ENCODE measurements at places on chromosomes 13 and 19.

GRCh38 chr19:58059003-58059670 lies at the start of gene ZNF135:
Gene ZNF135 (plus strand): TSS chr19:58059282. CDS start chr19:58060003, 721 bp downstream.
- DNase-seq: peak; percentile 46

- DNase-seq: peak; percentile 72
These were observed 27.5 kb upstream of the SHKBP1 start for GRCh38 chr19:40549007-40549708.

- no peak for DNase-seq
These were observed 22.6 kb downstream of the NOSIP start for GRCh38 chr19:49557641-49558325.

GRCh38 chr13:74090869-74091605 lies 43.2 kb downstream of the KLF12 start:
- DNase-seq: peak; percentile 35

DNA sequence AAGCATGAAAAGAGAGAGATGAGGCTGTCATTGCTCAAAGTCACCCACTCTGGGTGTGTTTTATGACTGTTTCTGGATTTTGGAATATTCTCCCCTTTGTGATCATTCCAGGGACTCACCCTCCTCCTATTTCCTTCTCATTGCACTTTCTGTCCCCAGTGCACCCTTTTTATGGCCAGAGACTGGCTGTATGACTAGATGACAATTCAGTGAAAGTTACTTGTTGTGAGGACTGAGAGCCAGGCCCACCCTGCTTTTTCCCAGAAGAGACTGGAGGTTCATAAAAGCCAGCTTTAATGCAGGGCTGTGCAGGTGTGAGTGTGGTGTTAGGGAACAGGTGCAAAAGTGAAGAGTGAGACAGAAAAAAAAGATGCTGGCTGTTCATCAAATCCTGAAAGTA lies 17.3 kb downstream of the CEACAM7 start:
- DNase-seq: no peak
